KBM-7 (cell line): ENCODE measurements at places on chromosomes 1 and 21.

GRCh38 chr1:2950926-2951305 is 70.4 kb upstream of the ACTRT2 start:
- no peak for DNase-seq

DNA sequence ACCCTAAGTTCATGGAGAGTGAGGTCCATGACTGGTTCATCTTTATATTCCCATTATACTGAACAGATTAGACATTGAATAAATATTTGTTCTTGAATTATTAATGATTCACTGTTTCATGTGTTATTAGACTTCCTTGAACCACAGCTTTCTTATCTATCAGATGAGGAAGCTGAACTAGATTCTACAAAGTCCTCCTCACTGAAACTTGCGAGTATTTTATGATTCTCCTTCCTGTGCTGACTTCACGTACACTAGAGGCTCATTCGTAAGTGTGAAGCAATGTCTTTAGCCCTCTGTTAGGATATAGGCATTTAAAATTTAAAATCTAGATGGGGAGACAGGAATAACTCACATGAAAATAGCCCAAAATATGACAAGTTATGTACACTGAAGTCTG is 95.6 kb upstream of the IRF2BP2 start:
- DNase-seq: no peak

- DNase-seq: peak; percentile 81
These were observed 46.3 kb upstream of the VANGL1 start for GRCh38 chr1:115595279-115596079.

GRCh38 chr1:66505671-66506392 is 28.1 kb upstream of the SGIP1 start:
- no peak for DNase-seq

DNA sequence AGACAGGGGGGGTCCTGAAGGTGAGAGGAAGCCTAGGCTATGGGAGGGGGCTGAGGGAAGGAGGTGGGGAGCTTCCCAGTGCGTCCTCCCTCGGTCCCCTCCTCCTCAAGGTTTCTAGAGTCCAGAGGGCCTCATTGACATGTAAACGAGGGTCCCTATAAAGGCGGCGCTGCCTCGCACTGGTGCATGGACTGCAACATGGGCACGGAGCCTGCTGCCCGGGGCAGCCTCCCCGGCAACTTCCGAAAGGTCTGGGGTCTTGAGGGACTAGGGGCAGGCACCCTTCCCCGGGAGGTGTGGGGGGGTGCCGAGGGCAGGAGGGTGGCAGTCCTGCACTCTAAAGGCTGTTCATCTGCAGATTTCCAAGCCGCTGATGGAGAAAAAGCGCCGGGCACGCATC is at the start of gene HES3:
Gene HES3 (plus strand): TSS at position 187 of the 400 bp plus-strand sequence. CDS start 187 bp downstream, at position 374.
- no peak for DNase-seq

DNA sequence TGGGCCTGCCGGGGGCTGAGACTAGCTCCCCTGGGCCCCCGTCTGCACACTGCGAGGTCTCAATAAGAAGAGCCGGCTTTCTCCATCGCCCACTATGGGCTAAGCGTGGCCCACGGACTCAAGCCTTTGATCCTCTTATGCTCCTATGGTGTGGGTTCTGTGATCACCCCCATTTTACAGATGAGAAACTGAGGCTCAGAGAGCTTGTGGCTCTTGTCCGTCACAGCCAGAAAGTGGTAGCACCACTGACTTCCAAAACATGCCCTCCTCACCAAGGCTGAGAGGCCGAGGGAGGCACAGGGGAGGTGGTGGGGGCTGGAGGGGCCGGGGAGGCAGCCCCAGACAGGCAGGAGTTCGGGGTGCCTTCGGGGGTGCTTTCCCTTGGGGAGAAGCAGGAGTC is 39.0 kb upstream of the CASZ1 start:
- no peak for DNase-seq

GRCh38 chr1:29811727-29812407 is 575.5 kb downstream of the PTPRU start:
- DNase-seq: no peak

GRCh38 chr1:9161963-9162362 is 33.1 kb upstream of the GPR157 start:
- no peak for DNase-seq

- no peak for DNase-seq
These were observed 10.4 kb downstream of the ZBTB7B start for GRCh38 chr1:155012776-155013602.

- no peak for DNase-seq
These were observed 135.7 kb downstream of the CNIH3 start for GRCh38 chr1:224751624-224752311.

- DNase-seq: no peak
These were observed 12.1 kb upstream of the ABL2 start for GRCh38 chr1:179241530-179242097.

- no peak for DNase-seq
These were observed 45.9 kb downstream of the SYT6 start for GRCh38 chr1:114107474-114108435.

- no peak for DNase-seq
These were observed 108.0 kb downstream of the ENAH start for GRCh38 chr1:225544924-225545323.

DNA sequence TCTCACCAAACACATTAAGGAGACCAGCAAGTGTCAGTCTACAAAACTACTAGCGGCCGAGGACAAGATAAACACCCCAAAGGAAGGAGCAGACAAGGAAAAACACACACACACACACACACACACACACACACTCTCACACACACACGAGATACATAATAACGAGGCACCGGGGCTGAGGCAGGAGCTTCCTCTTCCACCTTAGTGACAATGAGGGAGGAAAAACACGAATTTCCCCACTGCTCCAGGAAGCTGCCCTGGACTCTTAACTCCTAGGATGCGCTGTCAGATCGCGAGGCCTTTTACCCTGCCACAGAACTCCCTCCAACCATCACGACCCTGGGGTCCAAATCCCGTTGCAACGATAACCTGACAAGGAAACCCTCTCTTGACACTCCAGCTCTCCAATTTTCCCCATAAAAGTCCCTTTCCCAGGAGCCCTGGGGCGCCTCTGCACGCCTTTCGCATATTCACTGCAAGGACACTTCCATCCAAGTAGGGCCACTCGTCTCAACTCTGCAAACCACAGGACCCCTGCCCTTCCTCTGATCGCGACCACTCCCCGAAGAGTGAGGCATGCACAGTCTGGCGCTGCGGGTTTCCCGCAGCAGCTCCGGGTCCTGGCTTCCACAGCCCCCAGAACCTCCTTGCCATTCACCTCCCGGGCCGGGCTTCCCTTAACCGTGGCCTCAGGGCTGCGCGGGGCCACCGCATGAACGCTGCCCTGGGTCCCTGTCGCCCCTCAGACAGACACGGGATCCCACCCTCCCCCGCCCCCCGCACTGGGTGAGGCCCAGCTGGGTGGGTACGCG is 581 bp downstream of the ETV3 start:
- peak; percentile 75 for DNase-seq

GRCh38 chr1:94092210-94092613 is 28.7 kb downstream of the ABCA4 start:
- DNase-seq: peak; percentile 86

DNA sequence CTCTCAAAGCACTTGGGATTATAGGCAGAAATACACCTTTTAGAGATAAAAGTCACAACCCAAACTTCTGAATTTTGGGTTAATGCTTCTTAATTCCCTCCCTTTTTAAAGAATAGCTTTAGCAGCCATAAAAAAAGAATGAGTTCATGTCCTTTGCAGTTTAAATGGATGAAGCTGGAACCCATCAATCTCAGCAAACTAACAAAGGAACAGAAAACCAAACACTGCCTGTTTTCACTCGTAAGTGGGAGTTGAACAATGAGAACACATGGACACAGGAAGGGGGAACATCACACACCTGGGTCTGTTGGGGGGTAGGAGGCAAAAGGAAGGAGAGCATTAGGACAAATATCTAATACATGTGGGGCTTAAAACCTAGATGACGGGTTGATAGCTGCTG is 55.8 kb downstream of the SLC27A3 start:
- no peak for DNase-seq

GRCh38 chr1:76687307-76688175 is 179.7 kb upstream of the ST6GALNAC5 start:
- DNase-seq: no peak

DNA sequence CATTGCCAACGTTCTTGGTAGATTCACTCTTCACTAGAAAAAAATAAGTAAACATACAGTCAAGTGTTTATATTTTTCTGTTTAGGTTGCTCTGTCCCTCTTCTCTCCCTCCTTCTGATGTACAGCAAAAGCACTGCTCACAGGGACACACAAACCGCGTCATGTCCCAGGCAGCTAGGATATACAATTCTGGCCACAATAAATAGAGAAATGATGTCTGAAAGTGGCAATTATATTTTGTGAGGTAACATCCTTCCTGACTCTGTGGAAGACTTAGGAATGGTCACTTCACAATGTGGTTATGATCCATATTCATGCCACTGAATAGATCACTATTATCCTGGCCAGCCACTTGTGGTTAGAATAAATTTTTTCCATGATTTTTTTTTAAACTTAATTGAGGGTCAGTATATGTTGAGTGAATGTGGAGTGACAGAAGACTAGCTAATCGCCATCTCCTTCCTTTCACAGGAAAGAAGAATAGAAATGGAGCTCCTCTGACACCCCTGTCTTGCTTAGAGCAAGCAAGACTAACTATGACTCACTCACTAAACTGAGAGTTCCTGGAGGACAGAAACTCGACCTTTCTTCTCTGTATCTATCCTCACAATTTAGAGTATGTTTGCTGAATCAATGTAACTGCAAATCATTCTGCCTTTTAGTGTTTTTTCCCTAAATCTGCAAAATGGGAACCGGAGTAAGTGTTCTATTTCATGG is 54.0 kb downstream of the ZNHIT6 start:
- no peak for DNase-seq

DNA sequence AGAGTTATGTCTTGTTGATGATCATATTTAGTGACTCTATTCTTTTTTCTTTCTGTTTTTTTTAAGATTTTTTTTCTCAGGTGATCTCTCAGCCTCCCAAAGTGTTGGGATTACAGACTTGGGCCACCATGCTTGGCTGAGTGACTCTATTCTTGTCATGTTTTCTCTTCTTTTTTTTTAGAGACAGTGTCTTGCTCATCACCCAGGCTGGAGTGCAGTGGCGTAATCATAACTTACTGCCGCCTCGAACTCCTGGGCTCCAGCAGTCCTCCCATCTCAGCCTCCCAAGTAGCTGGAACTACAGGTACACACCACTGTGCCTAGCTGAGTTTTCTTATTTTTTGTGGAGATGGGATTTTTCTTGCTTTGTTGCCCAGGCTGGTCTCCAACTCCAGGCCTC is 36.9 kb downstream of the ZMYM4 start:
- DNase-seq: no peak

DNA sequence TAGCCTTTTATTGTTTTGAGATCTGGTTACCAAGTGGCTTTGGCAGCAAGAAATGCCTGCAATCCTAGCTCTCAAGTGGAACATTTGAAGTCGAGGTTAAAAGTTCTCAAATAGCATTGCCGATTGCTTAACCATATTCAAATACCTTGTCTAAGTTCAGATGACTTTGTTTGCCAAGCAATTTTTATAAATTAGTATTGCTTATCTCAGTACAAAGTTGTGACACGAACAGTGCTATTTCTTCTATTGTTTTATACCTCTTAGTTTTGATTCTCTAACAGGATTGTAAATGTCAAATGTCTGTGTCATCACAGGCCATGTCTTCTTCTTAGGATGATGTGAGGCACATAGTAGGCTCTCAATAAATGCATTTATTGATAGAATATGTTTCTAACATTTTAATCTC is 633.3 kb downstream of the PTPRC start:
- no peak for DNase-seq

DNA sequence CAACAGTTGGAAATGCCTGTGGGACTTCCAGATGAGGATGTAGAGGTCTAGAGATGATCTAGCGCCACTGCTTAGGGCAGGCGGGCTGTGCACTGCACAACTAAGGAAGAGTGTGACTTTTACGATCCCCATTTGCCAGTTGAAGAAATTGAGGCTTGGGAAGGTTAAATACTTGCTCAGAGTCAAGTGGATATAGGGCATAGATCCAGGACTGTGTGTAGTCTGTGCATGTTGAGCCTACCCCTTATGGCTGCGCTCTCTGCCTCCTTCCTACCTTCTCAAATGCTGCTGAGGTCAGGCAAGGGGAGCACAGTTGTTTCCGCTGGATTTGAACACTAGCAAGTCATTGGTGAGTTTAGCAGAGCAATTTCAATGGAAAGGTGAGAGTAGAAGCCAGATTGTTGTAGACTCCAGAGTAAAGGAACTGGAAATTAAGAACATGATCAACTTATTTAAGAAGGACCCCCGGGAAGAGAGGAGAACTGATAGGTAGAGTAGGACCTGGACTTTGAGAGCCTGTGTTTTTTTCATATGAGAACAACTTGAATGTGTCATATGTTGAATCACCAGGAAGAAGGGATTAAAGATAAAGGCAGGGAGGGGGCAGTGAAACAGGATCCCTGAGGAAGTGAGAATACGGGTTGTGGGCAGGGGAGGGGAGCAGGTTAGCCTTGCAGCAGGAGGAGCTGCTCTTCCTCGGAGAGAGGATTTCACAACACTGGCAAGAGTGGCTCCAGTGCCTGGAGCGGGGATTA is 2.7 kb downstream of the CAPN2 start:
- DNase-seq: peak; percentile 86

GRCh38 chr21:36707763-36708285 is 8.9 kb downstream of the SIM2 start:
- DNase-seq: no peak

- DNase-seq: no peak
These were observed 17.4 kb downstream of the PIK3C2B start for GRCh38 chr1:204477036-204477740.

DNA sequence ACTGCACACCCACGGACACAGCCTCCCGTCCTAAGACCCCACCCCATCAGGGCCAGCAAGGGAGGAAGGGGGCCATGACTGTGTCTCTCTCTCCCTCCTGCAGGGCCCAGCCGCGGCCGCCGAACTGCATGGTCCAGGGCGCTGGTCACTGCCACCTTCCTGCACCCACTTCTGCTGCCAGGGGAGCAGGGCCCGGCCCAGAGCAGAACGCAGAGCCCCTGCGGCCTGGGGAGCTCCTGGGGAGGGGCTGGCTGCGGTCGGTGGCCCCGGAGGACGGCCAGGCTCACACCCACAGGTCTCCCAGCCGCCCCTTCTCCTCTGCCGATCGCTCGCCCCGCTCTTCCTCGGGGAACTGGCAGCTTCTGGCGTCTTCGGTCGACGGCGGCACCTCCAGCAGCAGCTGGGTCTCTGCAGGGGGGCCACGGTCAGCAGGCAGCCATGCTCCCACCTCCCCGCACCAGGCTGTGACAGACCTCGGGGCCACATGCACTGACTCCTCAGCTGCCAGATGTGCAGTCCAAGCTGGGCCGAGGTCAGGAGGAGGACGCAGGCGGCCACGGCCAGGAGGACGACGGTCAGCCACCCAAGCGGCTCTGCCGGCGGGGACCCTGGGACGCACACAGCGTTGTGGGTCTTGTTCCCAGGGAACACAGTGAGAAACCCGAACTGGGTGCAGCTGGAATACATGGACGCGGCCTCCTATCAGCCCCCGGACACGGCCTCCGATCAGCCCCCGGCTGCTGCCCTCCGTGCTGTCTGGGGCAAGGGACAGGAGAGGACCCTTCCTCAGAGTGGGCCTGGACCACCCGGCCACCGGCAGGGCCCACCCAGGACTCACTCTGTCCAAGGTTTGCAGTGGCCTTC is 2.6 kb downstream of the TNFRSF18 start:
- no peak for DNase-seq

GRCh38 chr1:86912281-86912900 is 1.5 kb downstream of the SELENOF start:
- DNase-seq: no peak

GRCh38 chr1:99811075-99811474 is 39.1 kb upstream of the AGL start:
- DNase-seq: no peak
